ENCODE measurements at places on chromosomes 6 and 20.

DNA sequence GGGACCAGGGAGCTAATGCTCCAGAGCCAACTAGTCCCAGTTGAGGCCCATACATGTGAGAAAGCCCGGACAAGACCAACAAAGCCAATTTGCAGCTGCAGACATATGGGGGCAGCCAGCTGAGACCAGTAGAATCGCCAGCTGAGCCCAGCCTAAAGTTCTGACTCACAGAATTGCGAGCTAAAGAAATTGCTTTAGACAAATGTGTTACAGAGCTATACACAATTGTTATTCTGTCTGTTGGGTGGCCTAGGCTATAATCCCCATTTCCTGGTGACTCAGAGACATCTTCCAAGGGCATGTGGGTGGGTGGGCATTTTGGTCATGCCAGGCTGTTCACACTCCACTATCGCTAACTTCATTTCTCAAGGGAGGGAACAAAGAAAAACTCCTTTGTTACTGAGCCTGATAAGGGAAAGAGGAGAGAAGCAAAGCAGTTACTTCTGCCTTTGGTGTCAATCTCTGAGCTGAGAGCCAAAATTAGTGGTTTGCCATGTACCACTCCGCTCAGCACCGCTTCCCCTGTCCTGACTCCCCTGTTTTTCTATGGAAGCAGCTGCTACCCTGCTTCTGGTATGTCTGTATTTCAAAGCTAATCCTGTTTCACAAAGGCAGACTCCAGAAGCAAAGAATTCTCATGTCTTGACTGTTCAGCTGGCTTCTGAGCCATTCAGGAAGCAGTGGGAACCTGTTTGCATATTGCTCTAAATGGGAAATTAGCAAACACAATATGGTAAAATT is 26.1 kb downstream of the SCP2D1 start:
- DNase-seq: no peak

- no peak for DNase-seq
Observed at GRCh38 chr20:16228722-16229121, 344.5 kb downstream of the KIF16B start.

- DNase-seq: no peak
Observed at GRCh38 chr20:409697-410559, 1.8 kb downstream of the RBCK1 start.

DNA sequence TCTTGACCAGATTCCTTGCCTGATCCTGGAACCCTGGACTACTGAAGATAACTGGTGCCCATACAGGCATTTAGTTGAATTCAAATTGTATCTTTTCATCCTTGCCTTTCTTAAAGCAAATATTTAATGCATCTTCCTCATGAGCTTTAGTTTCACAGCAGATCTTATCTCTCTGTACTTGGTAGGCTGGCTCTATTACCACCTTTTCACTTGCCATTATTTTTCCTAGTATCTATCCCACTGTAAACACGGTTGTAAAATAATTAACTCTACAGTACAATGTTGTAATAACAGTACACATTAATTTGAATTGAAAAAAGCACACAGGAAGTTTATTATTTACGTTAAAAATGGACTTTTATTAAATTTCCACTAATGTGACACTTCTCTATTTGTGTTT is 1286.9 kb downstream of the GRIK2 start:
- DNase-seq: no peak

GRCh38 chr6:80256691-80257090 is 150.2 kb downstream of the BCKDHB start:
- DNase-seq: no peak

DNA sequence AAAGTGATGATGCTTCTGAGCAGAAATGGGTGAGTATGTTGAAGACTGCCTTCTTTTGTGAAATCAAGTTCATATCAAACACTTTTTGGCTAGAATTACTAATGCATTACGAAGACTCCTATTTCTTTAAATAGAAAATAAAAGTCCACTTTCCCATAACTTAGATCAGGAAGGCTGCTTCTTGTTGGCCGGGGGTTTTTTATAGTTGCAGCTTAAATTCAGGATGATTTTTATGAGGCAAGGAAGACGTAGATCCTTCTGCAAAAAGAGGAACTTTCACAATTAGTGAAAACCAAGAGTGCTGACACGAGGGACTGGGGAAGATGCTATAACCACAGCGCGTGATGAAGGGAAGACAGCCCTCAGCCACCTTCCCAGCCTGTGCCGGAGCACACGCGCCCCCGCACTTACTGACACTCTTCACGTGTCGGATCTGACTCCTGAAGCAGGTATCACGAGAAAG is 206.1 kb upstream of the PRDM1 start:
- DNase-seq: no peak

- DNase-seq: peak; percentile 86
Observed at GRCh38 chr6:37207903-37208456, 38.0 kb downstream of the PIM1 start.

GRCh38 chr20:16710781-16711180 is 19.0 kb upstream of the SNRPB2 start:
- no peak for DNase-seq

DNA sequence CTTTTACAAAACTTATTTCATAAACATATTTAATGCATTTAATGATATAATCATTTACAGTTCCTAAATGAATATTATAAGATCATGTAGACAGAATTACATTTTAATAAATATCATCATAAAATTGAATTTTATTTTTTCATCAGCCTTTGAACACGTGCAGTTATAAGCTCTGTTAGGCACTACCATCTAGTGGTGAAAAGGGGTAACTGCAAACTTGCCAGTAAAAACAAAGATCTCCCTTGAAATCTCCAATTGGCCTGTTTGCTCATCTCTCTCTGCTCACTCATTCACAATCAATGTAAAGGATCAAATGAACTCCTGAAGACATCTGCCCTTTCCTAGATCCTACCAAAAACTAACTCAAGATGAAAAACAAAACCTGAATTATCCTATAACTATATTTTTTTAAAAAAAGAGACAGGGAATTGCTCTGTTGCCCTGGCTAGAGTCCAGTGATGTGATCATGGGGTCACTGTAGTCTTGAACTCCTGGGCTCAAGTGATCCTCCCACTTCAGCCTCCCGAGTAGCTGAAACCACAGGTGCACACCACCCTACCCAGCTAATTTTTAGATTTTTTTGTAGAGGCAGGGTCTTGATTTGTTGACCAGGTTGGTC is 31.7 kb downstream of the SAMHD1 start:
- DNase-seq: peak; percentile 33

- no peak for DNase-seq
Observed at GRCh38 chr6:51118792-51119191, 300.1 kb downstream of the TFAP2B start.

- DNase-seq: no peak
Observed at GRCh38 chr20:19138758-19139157, 73.7 kb upstream of the SLC24A3 start.

DNA sequence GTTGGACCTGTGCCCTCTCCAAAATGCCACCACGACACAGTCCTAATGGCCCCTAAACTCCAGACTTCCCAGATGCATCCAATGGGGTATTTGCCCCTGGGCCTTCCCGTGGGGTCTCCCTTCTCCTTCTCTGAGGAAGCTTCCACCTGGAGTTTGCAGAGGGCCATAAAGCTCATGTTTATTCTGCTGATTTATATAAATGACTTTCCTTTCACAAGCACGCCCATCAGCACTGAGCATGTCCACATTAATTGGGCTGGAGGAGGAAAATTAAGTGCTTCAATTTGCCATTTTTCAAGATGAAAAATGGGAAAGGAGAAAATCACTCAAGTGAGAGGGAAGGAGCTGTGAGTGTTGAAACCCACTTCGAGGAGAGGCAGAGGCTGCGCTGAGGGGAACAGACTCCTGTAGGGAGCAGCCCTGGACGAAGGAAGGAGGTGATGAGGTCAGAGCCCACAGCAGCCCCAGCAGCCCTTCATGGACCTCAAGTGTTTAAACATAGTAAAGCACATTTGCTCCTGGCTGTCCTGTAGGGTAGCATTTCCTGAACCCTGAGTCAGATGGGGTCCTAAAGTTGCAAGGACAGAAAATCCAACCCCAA is 434.9 kb upstream of the SULF2 start:
- DNase-seq: no peak

DNA sequence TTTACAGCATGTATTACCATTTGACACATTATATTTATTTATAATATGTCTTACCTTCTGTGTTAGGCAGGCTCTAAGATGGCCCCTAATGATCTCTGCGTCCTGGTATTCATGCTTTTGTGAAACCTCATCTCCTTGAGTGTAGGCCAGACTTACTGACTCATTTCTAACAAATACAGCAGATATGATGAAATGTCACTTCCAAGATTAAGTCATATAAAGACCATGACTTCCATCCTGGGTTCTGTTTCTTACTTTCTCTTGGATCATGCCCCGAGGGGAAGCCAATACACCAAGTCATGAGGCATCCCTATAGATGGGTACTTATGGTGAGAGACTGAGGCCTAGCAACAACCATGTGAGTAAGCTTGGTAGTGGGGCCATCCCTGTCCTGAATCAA is 30.2 kb downstream of the ZHX3 start:
- no peak for DNase-seq

- no peak for DNase-seq
Observed at GRCh38 chr6:148166339-148166968, 176.2 kb upstream of the SASH1 start.

DNA sequence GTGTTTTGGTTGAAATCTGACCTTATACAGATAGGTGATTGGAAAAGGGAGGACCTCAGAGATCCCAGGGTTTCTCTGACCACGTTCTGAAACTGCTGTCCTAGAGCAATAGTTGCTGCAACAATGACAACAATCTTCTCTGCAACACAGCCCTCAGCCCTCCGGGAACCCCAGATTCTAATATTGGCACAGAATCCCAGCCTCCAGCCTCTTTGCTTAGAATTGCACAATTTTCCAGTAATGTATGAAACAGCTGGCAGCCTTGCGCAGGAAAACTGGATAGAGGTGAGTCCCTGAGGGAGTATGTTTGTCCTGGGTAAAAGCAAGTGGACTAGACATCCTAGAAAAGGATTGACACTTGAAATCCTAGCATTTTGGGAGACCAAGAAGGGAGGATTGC is 30.4 kb upstream of the PNRC1 start:
- no peak for DNase-seq

DNA sequence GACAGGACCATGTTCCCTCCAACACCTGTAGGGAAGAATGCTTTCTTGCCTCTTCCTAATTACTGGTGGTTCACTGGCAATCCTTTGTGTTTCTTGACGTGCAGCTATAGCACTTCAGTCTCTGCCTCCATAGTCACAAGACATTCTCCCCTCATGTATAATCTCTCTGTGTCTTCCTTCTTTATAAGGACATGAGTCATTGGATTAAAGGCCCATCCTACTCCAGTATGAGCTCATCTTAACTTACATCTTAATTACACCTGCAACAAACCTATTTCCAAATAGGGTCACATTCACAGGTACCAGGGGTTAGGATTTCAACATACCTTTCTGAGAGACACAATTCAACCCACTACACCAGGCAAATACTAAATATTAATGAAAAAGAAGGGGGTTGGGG is 213.6 kb downstream of the RNGTT start:
- DNase-seq: no peak

DNA sequence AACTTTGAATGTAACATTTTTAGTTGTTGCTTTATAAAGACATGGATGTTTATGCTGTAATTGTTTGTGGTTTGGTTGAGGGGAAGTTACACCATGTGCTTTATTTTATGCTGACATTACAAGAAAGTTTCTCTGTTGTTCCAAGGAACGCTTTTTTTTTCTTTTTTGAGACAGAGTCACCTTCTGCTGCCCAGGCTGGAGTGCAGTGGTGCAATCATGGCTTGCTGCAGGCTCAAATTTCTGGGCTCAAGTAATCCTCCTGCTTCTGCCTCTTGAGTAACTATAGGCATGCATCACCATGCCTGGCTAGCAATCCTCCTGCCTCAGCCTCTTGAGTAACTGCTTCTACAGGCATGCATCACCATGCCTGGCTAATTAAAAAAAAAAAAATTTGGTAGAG is 21.0 kb upstream of the IFNGR1 start:
- no peak for DNase-seq

- no peak for DNase-seq
Observed at GRCh38 chr6:7671581-7671980, 54.3 kb upstream of the BMP6 start.

DNA sequence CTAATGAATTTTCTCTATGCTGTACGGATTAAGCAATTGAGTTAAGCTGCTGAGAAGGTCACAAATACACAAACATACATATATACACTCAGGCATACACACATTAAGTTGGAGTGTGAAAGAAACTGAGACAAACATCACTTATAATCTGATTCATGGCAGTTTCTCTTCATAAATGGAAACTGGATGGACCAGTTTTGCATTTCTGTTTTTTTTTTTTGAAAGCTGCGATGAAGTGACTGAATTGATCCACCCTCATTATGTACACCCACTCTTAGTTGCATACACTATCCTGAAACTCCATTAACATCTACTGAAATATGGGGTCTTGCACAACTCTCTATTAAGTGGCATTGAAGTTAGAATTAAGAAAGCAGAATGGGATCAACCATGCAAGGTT is 32.9 kb upstream of the TENT5A start:
- DNase-seq: no peak

DNA sequence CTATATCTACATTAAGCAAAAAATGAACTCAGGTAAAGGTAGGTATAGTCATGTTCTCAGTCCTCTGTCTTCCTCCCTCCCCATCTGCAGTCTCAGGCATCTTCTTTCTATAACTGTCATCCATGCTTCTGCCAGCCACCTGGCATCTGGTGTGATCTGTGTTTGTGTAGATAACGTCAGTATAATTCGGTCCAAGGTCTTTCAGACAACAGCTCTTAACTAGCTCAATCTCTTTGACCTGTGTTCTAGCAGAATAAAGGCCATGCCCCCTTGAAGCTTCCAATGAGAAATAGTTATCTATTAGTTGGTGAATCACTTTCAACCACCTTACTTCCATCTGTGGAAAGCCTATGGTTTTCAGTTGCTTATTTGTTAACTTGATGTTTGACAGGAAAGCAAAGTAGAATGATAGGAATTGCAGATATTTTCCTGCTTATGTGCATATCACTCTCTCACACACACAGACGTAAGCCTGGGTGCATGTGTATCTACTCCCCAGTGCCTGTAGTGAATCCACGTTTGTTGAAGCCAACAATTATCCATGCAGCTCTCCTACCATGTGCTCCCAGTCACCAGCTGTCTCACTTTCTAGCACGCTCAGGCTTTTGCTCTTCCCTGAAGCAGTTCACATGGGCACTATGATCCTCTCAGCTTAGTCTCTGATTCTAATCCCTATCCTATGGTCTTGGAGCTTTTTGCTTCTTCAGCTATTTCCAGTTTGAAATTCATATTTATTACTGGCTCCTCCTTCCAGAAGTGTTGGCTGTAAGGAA is 433.7 kb upstream of the MANEA start:
- DNase-seq: no peak

DNA sequence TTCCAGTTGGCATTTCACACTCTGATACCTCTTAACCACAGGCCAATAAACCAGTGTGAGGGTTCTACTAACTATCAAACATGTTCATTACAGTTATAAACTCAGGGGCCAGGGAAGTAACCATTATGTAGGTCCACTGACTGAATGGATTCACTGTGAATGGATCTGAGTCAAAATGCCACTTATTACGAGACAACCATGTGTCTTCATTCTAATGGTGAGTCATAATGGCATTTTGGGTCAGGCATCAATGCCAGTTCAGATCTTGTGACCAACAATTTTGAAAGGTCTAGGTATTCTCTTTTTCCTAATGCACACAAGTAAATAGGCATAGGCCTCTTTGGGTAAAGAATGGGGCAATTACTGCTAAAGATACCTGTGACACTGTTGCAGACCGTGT is 112.2 kb upstream of the HEY2 start:
- no peak for DNase-seq

GRCh38 chr6:52317211-52317610 is 32.7 kb upstream of the MCM3 start:
- no peak for DNase-seq

- DNase-seq: no peak
Observed at GRCh38 chr6:25286891-25287290, 7.7 kb downstream of the CARMIL1 start.
